ENCODE measurements at places on chromosomes 2 and 18.
A peak's percentile ranks its signal among the peaks of the same experiment; 100 is the strongest.

DNA sequence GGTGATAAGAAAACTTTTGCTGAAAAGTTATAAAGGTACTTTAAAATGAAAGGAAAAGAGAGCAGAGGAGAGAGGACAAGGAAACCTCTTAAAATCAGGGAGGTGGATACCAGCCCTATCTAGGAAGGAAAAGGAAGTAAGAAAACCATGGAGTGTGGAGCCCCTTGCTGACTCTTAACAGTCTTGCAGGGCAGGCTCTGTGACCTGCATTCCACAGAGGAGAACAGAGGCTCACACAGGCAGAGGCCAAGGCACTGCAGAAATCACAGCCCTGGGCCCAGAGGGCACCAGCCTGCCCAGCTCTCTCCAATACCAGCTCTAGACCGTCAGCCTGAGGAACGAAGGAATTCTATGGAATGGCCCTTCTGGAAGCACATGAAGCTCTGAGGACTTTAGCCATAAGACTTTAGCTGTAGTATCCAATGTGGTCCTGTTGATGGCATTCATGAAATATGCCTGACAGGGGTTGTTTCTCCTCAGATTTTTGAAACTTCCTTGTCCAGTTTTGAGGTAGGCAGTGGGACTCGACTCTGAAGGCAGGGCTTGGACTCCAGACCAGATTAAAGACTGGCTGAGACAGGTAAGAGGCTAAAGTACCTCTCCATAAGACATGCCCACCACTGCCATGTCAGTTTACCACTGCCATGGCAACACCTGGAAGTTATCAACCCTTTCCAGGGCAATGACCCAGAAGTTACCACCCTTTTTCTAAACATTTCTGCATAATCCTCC is 216.3 kb downstream of the ANAPC1 start:
- DNase-seq = peak; percentile 80

DNA sequence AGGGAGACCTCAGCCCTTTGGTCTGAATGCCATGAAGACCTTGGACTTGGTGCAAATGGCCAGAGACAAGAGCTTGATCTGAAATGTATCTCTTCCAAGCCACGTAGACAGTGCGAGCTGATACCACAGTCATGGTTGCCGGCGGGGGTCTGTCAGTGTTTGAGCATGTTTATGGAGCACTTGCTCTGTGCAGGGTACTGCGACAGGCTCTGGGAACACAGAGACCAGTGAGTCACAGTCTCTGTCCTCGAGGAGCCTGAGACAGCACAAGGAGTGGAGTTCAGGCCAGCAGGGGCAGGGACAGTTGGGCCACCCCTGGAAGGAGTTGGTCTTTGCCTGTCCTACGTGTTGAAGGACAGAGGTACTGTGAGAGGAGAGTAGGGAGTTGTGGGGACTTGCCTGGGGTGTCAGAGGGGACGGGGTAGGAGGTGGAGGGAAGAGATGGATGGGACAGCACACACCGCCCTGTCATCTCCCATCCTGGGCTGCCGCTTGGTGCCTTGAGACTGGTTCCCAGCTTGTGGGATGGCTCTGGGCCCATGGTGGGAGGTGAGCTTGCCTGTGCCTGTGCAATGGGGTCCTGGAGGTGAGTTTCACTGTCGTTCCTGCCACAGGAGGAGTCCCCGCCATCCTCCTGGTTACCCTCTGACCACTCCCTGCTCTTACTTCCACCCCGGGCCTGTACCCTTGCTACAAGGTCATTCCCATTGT is 39.5 kb downstream of the ATP6V1C2 start:
- DNase-seq = no peak

GRCh38 chr2:73839653-73840411 is 11.1 kb downstream of the STAMBP start:
- DNase-seq = no peak

DNA sequence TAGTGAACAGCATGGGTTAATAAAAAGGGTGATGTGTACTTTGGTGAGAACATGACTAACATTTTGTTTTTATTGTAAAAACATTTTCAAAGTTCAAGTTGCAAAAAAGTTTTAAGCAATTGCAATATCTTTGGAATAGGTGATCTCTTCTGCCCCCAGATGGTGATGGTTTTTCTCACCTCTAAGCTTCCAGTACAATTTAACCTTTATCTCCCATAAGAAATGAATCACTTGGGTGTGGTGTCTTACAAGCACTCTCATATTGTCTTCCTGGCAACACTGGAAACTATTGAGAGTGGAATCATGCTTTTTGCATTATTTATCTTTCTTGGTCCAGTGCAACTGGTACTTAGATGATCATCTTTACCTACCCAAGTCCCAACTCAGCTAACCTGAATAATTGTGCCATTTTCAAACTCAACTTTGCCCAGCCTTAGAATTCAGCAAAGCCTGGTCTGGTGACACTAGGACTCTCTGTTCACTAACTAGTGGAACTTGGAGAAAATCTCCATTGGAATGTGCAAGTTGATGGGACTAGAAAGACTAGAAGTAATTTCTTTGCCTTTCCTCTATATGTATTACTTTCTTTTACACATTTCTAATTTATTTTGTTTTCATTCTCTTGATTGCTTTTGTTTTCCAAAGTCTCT is 964.7 kb upstream of the ZEB2 start:
- DNase-seq = no peak

GRCh38 chr2:147603447-147603846 is 241.4 kb upstream of the ACVR2A start:
- no peak for DNase-seq

DNA sequence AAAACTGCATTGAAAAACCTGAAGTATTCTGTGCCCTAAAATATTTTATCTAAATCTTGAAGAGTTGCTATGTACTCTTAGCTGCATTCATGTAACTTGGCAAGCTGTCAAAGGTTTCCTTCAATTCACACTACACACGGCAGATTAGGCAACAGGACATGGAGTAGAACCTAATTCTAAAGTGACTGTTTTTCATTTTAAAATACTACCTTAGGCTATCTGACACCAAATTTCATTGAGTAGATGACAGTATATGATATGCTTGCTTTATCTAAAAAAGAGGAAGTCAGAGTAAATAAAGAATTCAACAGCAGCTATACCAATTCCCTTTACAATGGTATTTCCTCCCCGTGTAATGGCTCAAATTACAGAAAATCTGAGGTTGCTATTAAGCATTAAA is 45.4 kb downstream of the EXOC6B start:
- DNase-seq = no peak

DNA sequence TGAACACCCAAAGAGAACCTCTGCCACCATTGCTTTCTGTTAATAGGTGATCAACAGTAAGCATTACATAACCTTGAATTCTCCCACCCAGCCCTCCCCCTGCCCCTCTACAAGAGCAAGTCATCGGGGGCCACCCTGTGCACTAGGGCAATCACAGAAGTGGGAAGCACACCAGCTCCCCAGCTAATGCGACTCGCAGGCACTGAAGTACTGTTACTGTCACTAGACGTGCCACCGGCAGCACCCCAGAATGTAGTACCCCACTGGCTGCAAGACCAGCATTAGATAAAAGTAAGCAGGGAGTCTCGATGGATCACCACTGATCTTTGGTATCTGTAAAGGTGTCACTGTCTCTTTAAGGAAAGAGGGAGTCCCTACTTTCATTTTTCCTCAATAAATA is 167.6 kb downstream of the FAM210A start:
- no peak for DNase-seq

DNA sequence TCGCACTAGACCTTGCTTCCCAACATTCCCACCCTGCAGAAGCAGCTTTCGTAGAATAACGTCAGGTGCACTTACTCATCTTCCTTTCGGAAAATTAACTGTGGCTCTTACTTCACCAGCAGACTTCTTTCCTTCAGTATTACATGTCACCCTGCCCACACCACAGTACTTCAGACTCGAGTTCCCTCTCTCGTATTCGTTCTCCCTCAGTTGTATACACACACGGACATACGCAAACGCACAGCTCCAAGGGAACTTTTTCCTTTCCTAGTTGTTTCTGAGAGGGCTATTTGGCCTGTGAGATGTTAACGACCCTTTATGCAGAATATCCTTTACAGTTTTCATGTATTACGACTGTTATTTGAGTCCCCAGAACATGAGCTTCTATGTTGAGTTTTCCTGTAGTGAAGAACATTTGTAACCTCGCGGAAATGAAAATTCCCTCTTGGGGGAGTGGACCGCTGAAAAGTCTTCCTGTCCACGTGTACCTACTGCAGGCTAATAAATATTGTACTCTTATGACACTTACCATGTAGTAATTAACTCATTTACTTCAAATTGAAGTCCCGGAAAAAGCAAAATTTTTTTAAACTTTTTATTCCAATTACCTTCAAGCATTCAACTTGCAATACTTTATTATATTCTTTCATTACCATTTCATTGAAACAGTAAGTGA is 908 bp downstream of the ERLEC1 start:
- no peak for DNase-seq

All from esophagus muscularis mucosa (tissue), 4 donors.